ENCODE measurements at places on chromosomes 2 and 18.

DNA sequence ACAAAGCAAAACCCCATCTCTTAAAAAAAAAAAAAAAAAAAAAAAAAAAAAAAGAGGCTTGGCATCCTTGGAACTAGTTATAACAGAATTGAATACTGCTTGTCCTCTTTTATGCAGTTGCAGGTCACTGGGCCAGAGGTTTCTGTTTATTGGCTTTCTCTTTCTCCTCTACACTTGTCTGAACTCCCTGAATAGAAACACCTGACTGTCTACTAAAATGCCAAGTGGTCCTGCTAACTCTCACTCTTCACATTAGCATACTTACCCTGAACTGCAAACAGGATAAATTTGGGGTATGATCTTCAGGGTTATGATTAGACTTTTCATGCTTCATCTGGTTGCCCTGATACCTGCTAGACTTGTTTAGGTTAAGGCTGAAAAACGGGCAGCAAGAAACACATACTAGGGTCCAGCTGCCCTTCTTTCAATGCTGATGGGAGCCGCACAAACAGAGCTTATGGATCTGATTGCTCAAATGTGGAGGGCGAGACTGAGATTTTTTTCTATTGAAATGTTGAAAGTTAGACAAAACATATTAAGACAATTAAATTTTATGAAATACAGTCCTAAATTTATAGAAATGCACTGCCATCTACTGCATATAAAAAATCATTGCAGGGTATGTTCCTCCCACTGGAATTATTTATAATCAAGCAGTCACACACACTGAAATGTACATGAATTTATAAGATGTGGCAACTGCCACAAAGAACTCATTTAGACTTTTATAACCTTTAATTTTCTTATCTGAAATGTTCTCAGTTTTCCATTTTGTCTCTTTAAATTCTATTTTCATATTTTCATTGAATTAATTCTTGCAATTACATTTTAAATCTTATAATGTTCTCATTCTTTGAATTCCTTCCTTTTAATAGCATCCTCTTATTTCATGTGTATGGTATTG is 40.8 kb downstream of the GTF3C3 start:
- DNase-seq: no peak

- DNase-seq: no peak
Measured at GRCh38 chr18:32576296-32576916, 105.7 kb upstream of the GAREM1 start.

DNA sequence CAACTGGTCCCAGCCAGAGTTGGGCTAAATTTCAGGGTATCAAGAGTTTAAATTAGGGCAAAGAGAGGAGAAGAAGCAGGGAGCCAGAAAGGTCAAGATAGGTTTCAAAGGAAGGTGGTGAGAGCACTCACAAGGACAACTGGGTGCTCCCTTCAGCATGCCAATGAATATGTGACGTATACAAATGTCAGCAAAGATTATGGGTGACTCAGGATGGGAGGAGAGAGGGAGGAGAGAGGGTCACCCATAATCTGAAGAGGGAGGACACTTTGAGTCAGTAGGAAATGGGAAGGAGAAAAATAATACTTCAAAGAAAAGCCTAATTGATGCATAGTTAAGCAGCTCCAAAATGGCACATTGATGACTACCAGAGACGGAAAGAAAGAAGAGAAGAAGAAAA is 53.1 kb upstream of the ABCA12 start:
- DNase-seq: no peak

DNA sequence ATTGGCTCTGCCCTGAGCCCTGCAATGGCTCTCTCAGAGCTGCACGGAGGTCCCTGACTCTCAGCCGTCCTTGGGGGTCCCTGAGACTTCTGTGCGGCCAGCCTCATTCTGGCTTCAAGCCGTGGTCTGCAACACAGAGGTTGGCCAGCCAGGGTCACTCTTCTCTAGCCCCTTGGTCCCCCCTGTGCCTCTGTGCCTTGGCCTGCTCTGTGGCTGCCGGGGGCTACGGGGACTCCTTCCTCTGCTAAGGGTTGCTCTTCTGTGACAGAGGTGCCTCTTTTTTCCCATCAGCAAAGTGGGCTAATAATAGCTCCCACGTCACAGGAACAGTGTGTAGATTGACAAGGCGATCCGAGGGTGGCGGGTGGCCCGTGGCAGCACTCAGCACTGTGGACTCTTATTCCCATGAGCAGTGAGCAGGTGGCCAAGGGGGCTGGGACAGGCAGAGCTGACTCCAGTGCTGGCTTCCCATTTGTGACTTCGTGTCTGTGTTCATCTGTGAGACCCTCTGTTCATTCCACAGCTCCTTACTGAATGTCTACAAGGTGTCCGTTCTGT is 19.4 kb downstream of the INHBB start:
- DNase-seq: no peak

GRCh38 chr2:238138331-238139195 is at the start of gene KLHL30:
KLHL30 (plus strand) TSS chr2:238138668; CDS start chr2:238140755, 2,087 bp downstream.
- DNase-seq: no peak

- DNase-seq: no peak
Measured at GRCh38 chr2:149931486-149931885, 343.9 kb upstream of the MMADHC start.

DNA sequence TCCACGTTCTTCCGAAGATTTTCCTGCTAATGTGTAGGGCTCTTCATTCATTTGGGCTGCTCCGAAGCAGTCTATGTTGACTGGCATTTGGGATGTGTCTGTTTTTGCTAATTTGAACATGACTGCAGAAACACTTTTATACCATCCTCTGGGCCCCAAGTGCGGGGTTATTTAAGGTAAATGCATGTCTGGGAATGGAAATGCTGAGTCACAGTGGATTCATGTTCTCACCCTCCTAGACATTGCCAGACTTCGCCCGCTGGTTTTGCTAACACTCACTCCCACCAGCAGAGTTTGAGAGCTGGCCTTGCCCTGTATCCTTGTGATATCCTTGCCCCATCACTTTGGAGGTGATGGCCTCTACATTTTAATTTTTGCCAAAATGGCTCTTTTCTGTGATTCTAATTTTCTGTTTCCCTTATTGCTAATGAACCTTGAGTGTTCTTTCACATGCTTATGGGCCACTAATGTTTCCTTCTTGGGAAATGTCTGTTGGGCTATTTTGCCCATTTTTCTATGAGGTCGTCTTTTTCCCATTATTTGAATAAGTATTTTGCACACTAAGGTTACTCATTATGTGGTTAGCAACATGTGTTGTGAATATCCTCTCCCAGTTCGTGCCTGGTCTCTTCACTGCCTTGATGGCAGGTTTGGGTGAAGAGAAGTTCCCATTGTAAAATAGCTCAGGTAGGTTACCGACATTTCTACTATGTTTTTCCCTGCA is 204.1 kb downstream of the GLI2 start:
- DNase-seq: no peak

- DNase-seq: no peak
Measured at GRCh38 chr2:71800106-71800809, 346.9 kb downstream of the DYSF start.

GRCh38 chr18:44826418-44827259 is 146.0 kb downstream of the SETBP1 start:
- DNase-seq: no peak

- no peak for DNase-seq
Measured at GRCh38 chr2:133674433-133675331, 106.4 kb upstream of the NCKAP5 start.

DNA sequence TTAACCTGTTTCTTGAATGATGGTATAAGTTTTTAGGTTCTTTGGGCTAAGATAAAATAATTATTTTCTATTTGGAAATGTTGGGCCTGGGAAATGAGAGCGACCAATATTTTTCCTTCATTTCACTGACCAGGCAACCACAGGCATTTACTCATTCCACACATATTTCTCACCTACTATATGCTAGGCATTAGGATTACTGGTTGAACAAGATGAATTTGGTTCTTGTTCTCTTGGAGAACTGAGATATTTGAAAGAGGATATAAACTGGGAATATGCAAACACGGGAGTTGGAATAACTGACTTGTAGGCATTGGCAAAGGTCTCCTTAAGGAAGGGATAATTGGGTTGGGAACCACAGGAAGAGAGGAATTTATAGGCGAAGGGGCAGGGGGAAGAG is 3.9 kb upstream of the MYL1 start:
- no peak for DNase-seq

DNA sequence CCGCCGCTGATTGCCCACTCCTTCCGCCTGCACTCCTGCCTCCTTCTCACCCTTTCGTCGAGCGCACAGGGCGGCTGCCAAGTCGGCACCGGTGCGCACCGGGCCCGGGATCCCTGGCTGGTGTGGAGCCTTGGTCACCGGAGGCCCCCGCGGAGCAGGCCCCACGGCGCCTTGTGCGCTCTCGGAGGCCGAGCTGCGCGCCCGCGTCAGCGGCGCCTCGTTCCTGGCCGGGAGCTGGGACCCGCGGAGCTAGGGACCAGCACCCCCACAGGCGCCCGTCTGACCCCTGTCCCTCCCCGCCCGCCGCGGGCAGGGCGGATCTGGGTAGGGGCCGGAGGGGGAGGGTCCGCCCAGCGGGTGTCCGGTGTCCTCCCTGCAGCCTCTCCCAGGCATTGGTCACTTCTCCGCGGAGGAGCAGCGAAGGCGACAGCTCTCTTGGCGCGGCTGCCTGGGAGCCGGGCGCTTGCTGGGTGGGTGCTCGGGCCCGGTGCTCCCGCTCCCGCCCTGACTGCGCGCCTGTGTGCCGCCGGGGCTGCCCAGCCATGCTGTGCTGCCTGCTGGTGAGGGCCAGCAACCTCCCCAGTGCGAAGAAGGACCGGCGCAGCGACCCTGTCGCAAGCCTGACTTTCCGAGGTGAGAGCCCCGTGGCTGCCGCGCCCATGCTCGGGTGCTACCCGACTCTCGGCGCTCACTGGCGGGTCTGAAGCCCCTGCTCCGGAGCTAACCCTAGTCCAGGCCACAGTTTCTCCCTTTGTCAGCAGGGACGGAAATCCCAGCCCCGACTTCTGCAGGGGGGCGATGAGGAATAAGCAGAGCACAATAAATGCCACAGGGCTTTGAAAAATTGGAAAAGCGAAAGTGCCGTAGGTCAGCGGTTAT is 13.2 kb downstream of the DYSF start:
- no peak for DNase-seq

DNA sequence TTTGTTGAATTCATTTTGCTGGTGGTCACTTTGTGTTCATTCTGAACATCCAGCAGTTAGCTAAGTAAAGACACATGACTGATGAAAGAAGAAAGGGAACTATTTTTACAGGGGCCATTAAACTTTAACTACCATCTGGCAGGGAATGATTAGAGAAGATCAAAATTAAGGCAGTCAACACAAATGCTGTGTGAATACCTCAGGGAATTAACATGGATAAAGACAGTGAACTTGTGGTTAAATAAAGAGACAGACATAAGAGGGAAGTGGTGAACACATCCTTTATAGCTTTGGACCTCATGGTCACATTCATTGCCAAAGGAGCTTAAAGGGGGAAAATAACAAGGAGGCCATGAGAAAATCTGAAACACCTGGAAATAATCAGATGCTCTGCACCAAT is 52.6 kb upstream of the ATP5MC3 start:
- DNase-seq: no peak

GRCh38 chr2:20115374-20115773 is 63.9 kb upstream of the LAPTM4A start:
- no peak for DNase-seq

GRCh38 chr2:175595139-175595538 is 406.9 kb downstream of the LNPK start:
- no peak for DNase-seq

DNA sequence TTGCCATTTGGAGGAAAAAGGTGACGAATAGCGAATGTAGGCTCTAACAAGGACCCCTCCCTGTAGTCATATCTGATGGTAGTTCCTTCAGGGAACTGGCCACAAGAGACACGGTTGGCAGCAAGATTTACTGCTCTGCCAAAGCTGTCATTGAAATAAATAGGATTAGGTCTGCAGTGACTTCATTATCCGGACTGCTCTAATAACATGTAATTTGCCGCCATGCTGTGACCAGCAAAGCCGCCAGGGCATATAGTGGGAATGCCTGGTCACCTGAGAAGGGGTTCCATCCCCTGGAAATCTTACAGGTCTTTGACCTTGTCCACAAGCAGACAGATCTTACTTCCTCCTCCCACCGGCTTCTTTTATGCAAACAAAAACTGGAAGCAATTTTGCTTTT is 59.4 kb upstream of the LAPTM4A start:
- no peak for DNase-seq

DNA sequence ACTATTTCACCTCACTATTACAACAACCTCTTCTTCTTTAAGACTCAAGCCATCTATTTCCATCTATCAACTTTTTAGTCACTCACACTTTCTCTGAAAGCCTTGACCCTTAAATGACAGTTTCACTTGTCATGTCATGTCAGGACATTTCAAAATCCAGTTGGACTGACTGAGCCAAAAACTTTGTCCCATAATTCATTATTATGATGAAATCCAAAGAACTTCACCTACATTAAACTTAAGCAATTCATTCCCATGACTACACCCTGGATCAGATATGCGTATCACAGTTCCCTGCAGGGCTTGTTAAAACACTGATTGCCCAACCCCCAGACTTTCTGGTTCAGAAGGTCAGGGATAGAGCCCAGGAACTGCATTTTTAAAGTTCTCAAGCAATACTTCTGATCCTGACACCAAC is 26.5 kb downstream of the LDAH start:
- DNase-seq: no peak

GRCh38 chr2:110149330-110150220 is 34.0 kb upstream of the MALL start:
- no peak for DNase-seq

- DNase-seq: no peak
Measured at GRCh38 chr2:185695711-185696235, 42.8 kb upstream of the FSIP2 start.

GRCh38 chr18:27057519-27058234 is 127.4 kb downstream of the CHST9 start:
- no peak for DNase-seq

GRCh38 chr2:232523682-232524597 is 2.0 kb upstream of the CHRND start:
- DNase-seq: no peak

- DNase-seq: no peak
Measured at GRCh38 chr2:238016526-238016925, 44.3 kb upstream of the SCLY start.

DNA sequence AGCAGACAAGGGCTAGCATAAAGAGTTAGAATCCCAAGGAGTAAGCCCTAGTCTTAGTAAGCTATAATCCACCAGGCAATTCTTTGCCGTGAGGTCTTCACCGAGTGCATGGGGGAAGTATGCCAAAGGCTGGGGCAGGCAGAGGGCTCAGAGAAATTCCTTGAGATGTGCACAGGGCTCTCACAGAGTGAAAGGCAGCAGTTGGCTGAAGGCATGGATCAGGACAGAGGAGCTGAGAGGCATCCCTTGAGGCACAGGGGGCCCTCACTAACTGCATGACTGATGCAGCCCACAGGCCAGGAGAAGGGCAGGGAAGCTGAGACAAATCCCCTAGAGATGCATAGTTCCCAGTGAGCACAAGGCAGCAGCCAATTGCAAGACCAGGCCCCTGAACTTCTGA is 34.1 kb downstream of the PTH2R start:
- DNase-seq: no peak

GRCh38 chr2:99350194-99350593 is 13.0 kb downstream of the EIF5B start:
- no peak for DNase-seq

- DNase-seq: no peak
Measured at GRCh38 chr2:38578832-38579231, 23.9 kb downstream of the HNRNPLL start.

- DNase-seq: no peak
Measured at GRCh38 chr2:69253112-69253511, 133.9 kb downstream of the GFPT1 start.
